ENCODE measurements at places on chromosomes 16 and 17. TPM values are rescaled to one million over a fixed set of nuclear protein-coding genes. Genes with fewer than 3 reads are reported as not detected.

Gene DCAKD
- 63.1 TPM for total RNA-seq

Gene CA7
- total RNA-seq, result 1.9 TPM

Gene ZNF469
- 2.2 TPM for total RNA-seq

Gene ACSF3
- total RNA-seq, result 61.0 TPM

Gene SAMD14
- total RNA-seq, result 3.2 TPM

Gene ALOX15B
- total RNA-seq, result 0.79 TPM

Gene OTOP3
- total RNA-seq, result 0.12 TPM

Gene HAGHL
- 9.9 TPM for total RNA-seq

Gene TBC1D3
- total RNA-seq, result not detected
